ENCODE measurements at places on chromosomes 3 and 15.

- DNase-seq: no peak
Measured at GRCh38 chr3:31166249-31166885, 271.9 kb upstream of the GADL1 start.

- no peak for DNase-seq
Measured at GRCh38 chr3:29171043-29171990, 109.6 kb upstream of the RBMS3 start.

DNA sequence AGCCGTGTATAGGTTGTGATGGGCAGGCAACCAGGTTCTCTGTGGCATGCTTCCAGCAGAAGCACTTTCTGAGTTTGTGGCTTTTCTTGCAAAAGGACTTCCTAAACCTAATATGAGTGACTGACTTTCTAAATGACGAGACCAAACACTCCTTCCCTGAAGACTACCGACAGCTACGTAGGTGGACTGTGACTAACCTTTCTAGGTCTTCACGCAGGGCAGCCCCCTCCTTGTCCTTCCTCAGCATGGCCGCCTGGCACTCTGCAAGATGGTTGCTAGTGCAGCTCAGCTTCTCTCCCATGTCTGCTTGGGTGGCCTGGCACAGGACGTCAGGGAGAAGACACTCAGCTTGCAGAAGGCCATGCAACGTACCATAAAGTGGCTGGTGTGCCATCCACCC is 20.9 kb downstream of the CXCR6 start:
- no peak for DNase-seq

DNA sequence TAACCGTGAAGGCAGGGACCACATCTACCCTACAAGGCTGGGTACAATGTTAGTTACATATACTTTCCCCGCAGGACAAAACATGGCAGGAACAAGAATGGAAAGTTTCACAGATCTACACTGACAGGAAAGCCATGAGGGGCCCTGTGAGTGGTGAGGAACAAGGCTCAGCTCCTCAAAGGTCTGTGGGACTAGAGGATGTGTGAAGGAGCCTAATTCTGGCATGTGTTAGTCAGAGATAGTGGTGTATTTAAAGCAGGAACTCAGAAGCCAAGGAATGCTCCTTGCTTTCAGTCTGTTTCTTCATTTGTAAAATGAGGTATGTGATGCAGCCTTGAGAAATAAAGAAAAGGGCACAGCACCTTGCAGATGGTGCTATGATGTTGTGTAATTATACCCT is 25.1 kb downstream of the ETV5 start:
- no peak for DNase-seq

- no peak for DNase-seq
Measured at GRCh38 chr15:69653306-69653705, 200.7 kb downstream of the RPLP1 start.

DNA sequence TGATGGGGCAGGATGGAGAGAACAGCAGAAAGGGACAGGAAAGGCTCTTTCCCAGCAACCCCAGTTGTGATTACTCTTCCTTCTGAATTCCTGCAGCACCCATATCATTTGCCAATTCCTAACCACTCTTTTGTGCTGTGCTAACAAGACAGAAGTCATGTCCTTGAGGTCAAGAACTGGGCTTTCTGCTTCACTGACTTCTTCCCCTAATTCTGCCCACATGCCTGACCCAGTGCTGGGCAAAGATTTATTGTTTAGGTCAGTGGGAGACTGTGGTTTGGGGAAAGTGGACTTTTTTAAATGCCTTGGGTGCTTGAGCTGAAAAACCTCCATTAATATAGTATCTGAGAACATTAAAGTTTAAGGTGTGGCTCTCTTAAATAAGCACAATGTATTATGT is 4.2 kb upstream of the EFCAB12 start:
- no peak for DNase-seq

Data from stimulated activated CD8-positive, alpha-beta memory T cell treated with anti-CD3 and anti-CD28 coated beads, Interleukin-15, amount 100 ng/mL, for 1 hour (primary cell).